SIG-M5 (cell line): ENCODE measurements at places on chromosomes 6 and 20.

DNA sequence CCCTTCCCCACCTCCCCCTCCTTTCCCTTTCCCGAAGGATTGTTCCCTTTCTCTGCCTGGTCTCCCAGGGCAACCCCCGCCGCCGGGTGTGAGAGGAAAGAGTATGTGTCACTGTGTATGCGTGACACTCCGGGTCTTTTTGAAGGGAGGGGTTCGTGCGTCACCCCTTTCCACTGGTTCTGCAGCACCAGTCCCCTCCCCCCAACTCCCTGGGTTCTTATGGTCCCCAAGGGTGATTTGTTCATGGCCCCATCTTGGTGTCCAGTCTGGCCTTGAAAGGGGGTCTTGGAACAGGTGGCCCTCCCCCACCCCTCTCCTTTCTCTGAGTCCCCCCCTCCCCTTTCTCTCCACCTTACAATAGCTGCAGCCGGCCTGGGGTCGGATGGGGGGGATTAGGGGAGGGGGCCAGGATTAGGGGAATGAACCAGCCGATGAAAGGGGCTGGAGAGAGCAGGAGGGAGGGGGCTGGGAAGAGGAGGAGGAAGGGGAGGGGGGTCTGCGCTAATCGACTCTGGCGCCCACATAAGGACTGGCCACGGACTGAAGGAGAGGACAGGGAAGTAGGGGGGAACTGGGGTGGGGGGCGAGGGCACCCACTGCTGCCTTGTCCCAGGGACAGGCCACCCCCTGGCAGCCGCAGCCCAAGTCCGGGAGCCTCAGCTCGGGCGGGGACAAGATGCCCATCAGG, 1.3 kb upstream of the RING1 start:
- no peak for DNase-seq

DNA sequence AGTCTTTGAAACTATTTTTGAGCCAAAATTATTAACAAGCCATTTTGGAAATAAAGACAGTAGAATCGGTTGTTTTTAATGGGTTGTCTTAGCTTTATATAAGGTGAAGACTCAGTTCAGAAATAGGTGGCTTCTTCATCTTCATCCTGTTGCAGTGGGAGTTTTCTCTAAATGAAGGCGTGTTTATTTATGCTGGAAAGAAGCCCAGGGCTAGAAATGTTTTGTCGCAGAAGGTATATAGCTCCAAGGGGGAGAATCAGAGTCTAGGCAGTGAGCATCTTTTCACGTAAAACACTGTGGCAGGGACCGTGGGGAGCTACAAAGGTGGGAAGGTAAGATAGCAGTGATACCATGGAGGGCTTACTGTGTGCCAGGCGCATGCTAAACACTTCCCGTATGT, 34.3 kb downstream of the FARS2 start:
- DNase-seq: no peak

GRCh38 chr6:35223396-35223795, 9.6 kb downstream of the SCUBE3 start:
- DNase-seq: no peak

DNA sequence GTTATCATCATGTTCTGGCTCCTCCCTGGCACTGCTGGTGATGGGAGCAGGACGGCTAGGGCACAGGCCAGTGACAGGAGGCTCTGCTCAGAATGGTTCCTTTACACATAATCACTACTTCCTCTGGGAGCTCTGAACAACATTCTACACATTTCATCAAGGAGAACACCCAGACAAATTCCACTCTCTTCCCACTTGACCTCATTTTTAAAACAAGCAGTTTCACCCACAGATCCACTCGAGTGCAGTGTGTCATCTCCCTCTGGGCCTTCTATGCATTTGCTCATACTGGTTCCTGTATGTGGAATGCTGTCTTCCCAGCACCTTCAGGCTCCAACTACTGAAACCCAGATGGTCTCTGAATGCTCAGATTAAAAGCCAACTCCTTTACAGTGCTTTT, 84.8 kb downstream of the ELOVL5 start:
- DNase-seq: no peak

DNA sequence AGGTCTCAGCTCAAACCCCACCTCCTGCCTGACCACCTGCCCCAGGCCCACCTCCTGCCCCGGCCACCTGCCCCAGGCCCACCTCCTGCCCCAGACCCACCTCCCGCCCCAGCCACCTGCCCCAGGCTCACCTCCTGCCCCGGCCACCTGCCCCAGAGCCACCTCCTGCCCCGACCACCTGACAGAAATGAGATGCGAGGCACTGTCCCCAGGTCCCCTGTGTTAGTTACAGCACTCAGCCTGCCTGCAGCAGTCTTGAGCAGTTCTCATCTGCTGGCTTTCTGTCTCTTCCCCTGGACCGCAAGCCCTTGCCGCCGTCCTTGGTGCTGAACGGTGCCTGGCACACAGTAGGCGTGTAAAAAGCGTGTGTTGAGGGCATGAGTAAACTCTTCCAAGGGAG, 79.5 kb downstream of the CDH4 start:
- no peak for DNase-seq

DNA sequence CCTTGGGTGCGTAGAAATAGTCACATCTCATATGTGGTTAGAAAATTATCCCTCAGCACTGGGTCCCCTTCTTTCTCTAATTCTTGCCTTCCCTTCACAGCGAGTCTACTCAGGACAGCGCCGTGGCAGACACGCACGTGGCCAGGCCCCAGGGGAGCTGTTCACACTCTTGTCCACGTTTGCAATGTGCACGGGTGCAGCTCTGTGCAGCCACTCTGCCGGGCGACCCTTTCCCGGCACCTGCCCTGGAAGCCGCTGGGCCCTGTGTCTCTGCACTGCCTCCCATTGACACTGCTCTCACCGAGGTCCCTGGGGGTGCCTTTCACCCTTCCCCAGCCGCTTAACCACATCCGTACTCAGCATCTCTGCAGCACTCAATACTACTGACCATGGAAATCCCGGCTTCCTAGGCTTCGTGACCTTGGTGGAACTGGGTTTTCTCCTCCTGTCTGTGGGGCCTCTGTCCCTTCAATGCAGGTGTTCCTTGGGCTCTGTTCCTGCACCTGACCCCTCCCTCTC, 104.9 kb downstream of the DACT2 start:
- DNase-seq: no peak

DNA sequence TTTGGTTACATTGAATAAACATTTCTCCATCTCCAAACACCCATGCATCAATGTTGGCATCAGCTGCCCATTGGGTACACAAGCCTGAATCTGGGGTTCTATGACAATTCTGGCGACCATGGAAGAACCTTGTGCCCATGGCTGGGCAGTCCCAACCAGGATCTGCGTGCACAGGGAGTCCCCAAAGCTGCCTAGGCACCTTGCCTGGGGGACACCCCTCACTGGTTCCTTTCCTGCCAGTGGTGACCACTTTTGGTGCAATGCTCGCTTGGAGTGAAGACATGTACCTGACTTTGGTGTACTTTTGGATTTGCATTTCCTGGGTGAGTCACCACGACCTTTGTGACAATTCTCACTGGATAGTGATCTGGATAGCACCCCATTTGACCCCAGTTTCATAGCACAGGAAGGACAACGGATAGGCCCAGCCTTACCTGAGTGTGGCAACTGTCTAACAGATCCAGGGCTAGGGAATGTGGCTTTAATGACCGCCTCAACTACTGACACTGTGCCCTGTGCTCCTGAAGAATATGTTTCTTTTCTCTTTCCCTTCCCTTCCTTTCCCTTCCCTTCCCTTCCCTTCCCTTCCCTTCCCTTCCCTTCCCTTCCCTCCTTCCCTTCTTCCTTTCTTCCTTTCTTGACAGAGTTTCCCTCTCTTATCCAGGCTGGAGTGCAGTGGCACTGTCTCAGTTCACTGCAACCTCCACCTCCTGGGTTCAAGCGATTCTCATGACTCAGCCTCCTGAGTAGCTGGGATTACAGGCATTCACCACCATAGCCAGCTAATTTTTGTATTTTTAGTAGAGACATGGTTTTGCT, 7.1 kb downstream of the SPINT3 start:
- no peak for DNase-seq

GRCh38 chr6:14533446-14533845, 415.9 kb downstream of the CD83 start:
- DNase-seq: no peak

GRCh38 chr6:9116026-9116425, 680.7 kb upstream of the SLC35B3 start:
- no peak for DNase-seq

- no peak for DNase-seq
Measured at GRCh38 chr6:21808045-21808470, 214.5 kb downstream of the SOX4 start.

DNA sequence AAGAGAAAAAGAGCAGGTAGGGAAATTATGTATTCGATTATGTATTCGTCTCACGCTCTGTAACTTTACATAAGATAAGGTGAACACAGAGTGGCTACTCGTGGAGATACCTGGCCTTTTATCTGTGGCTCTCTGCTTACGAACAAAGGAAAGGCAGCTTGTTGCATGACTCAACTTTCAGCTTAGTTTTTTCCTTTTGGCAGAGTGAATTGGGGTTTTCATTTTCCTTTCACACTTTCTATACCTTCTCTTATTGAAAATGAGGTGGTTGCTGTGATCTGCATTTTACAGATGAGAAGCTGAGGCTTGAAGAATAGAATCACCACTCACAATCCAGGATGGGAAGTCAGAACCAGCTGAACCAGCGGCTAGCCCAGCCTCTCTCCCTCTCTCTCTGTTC, 13.3 kb upstream of the KCNK15 start:
- no peak for DNase-seq

DNA sequence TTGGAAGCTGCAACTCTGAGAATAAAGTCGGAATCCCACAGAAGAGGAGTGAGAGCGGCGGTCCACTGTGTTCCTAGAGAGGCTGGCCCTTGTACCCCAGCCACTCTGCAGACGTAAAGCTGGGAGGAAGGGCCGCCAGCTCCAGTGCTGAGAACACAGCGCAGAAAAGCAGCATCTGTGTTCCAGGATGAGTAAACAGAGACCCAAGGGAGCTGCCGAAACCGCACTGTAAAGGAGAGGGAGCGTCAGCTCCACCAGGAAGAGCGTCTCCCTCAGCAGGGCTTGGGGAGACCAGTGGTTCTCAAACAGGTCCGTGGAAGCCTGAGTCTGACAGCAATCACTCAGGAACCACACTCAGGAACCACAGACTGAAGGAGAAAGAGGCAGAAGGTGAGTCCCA, 134.0 kb downstream of the WDR27 start:
- DNase-seq: no peak

DNA sequence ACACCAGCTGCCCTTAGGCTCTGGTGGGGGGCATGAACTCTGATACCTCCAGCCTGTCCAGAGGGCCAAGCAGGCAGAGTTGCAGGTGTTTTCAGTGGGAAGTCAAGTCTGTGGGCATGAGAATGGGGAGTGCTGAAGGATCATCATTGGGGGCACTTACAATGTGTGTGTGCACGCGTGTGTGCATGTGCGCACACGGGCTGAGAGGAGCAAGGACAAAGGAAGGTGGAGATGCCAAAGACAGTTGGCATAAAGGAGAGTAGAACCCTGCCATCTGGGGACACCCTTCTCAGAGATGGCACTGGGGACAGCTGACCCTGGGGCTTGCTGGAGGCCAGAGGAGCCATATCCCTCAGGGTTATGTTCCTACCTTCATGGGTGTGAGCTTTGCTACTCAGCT, 408.4 kb upstream of the CHD6 start:
- no peak for DNase-seq
